Metanephros (tissue), 2 donors: ENCODE measurements at places on chromosomes 7 and 10. TPM values are rescaled to one million over a fixed set of nuclear protein-coding genes. Genes with fewer than 3 reads are reported as not detected.

The GRM3 gene
- total RNA-seq = 0.18 TPM

The INSYN2A gene
- 5.3 TPM for total RNA-seq

The TMEM184A gene
- total RNA-seq = 9.8 TPM

The ODAD2 gene
- 0.35 TPM for total RNA-seq

The EIF4H gene
- total RNA-seq = 227 TPM

The POLR2J2 gene
- 4.4 TPM for total RNA-seq

The TBRG4 gene
- 51.3 TPM for total RNA-seq

The AP3M1 gene
- total RNA-seq = 27.3 TPM

The LIPK gene
- total RNA-seq = not detected

The CALCR gene
- total RNA-seq = 1.8 TPM

The OR9A2 gene
- 0.53 TPM for total RNA-seq

The DMBT1 gene
- 0.18 TPM for total RNA-seq

The HOXA10 gene
- total RNA-seq = 98.8 TPM

The STX1A gene
- total RNA-seq = 12.7 TPM

The FGFR2 gene
- 120 TPM for total RNA-seq

The CHN2 gene
- 13.4 TPM for total RNA-seq

The ANKRD30A gene
- total RNA-seq = not detected

The SEMA3A gene
- 17.3 TPM for total RNA-seq

The OR2A42 gene
- 0.06 TPM for total RNA-seq

The IFIT2 gene
- 8.4 TPM for total RNA-seq

The CLDN3 gene
- 79.3 TPM for total RNA-seq

The FAM13C gene
- 16.3 TPM for total RNA-seq

The LRRC18 gene
- 0.23 TPM for total RNA-seq

The DTX2 gene
- 14.0 TPM for total RNA-seq

The MYO1G gene
- total RNA-seq = 3.6 TPM

The C10orf67 gene
- total RNA-seq = 1.8 TPM

The C10orf53 gene
- not detected for total RNA-seq
